ENCODE measurements at places on chromosomes 6 and 20.

GRCh38 chr6:143236151-143236798, 175.6 kb downstream of the AIG1 start:
- DNase-seq = no peak

GRCh38 chr20:59772373-59772705, 161.1 kb downstream of the SYCP2 start:
- no peak for DNase-seq

DNA sequence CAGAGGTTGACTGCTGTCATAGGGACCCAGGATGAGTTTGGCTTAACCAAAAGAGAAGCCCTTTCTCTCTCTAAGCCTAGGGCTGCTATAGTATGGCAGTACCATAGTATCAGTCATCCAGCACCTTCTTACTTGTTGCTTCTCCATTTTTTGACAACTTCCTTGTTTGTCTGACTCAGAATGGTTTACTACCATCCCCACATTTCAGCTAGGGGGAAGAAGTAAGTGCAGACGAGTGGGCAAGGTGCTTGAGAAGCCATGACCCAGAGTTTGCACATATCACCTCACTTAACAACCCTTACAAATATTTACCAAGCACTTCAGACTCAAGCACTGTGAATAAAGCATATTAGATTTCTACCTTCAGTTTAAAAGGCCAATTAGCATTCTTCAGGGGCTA, 289.9 kb upstream of the TSHZ2 start:
- no peak for DNase-seq

GRCh38 chr6:133432021-133432989, 191.1 kb downstream of the EYA4 start:
- DNase-seq = no peak

- DNase-seq = no peak
Measured at GRCh38 chr6:161853657-161854056, 579.8 kb upstream of the AGPAT4 start.

Data from hematopoietic multipotent progenitor cell treated with erythropoietin and hydrocortisone succinate and interleukin-3 and kit ligand, for 8 days (in vitro differentiated cells).